ENCODE measurements at places on chromosomes 4 and X.

- no peak for DNase-seq
These were observed 160.3 kb downstream of the CFAP299 start for GRCh38 chr4:80495865-80496264.

- DNase-seq = no peak
These were observed 15.0 kb upstream of the PRDM8 start for GRCh38 chr4:80182237-80182866.

DNA sequence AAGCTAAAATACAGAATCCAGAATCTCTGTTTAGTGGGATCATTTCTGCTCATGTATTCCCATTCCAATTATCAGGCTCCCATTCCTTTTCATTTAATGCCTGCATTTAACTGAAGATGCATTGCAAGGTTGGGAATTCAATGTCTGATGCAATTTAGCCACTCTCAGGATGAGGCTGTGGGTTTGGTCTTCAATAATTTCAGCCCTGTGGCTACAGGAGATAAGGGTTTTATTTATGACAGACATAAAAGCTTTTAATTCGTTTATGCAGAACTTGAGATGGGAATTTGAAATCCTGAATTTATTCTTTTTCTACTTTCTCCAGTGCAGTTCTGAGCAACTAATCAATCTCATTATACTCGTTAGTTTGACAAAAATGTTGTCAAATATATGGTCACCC is 1225.9 kb downstream of the PCDH18 start:
- no peak for DNase-seq

GRCh38 chrX:103215425-103215991 is 600 bp downstream of the BEX4 start:
- DNase-seq = peak; percentile 66

GRCh38 chr4:183434666-183435190 is 9.7 kb upstream of the CDKN2AIP start:
- peak; percentile 1 for DNase-seq

DNA sequence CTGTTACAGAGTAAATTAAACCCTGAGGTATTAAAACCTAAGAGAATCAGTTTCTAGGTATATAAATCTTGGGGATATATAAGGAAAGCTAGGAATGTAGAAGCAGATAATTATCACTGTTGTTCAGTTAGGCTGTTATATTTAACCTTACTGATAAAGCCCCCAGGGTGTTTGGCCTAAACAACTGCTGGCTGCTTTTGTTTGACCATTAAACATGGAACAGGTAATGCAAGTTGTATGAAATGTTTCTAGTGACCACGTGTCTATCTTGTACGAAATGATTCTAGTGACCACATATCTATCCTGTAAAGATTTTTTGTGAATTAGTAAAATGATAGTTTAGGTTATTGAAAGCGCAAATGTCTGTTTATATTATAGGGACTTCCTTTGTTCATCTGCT is 52.6 kb downstream of the SGMS2 start:
- DNase-seq = no peak

- peak; percentile 8 for DNase-seq
These were observed 513.7 kb downstream of the TLL1 start for GRCh38 chr4:166386491-166387360.

DNA sequence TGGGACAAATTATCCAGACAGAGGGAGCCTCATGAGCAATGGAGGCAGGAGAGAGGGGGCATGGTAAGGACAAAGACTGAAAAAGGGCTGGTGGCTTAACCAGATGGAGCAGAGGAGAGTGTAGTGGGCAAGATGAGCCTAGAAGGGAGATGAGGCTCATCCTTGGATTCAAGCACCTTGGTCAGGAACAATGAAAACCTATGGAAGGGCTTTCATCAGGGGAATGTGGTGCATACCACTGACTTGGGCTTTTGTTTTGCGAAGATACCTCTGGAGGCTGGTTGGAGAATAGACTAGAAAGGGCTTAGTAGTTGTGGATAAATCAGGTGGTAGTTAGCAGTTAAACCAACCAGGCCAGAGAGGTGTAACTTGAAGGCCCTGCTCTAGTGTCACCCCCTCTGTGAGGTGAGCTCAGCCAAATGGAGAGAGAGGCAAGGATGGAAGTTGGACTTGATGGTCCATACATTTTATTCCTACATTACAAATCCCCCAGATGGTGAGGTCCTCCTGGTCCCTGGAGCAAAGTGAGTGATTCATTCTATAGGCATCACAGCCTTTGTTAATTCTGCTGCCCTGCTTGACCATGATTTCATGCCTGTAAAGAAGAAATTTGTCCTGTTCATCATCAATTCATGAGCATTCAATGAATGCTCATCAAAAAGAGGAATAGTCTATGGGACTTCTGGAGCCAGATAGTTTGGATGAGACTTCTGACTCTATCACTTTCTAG is 264.8 kb upstream of the IGFBP7 start:
- no peak for DNase-seq

DNA sequence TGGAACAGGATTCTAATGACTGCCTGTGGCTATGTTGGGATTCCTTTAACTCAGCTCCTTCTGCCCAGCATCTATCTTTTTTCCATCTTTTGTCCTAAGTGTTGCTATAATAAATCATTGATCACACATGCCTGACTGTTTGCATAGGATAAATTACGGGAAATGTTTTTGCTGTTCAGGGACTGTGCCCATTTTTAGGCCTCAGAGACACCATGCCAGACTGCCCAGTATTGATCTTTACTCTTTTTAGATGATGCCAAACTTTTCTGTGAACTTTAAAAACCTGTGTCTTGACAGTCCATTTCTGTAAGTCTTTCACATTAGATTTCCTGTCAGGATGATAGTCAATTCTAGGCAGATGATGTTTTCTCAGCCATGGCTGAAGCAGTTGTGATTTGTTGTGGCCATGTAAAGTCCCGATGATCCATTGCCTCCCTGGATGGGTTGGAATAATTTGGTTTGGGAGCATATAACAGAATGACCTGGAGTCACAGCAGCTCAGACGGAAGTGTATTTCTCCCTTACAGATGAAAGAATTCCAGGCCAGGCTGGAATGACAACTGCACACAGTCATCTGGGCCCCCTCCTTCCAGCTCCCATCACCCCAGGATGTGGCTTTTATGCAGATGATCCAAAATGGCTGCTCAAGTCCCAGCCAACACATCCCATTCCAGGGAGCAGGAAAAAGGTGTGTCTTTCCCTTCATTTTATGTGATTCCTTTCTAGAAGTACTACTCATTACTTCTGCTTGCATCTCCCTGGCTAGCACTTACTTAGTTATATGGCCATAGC is 3.4 kb downstream of the HTT-AS start:
- DNase-seq = no peak

GRCh38 chr4:69066945-69067344 is 29.3 kb upstream of the UGT2B7 start:
- DNase-seq = no peak

DNA sequence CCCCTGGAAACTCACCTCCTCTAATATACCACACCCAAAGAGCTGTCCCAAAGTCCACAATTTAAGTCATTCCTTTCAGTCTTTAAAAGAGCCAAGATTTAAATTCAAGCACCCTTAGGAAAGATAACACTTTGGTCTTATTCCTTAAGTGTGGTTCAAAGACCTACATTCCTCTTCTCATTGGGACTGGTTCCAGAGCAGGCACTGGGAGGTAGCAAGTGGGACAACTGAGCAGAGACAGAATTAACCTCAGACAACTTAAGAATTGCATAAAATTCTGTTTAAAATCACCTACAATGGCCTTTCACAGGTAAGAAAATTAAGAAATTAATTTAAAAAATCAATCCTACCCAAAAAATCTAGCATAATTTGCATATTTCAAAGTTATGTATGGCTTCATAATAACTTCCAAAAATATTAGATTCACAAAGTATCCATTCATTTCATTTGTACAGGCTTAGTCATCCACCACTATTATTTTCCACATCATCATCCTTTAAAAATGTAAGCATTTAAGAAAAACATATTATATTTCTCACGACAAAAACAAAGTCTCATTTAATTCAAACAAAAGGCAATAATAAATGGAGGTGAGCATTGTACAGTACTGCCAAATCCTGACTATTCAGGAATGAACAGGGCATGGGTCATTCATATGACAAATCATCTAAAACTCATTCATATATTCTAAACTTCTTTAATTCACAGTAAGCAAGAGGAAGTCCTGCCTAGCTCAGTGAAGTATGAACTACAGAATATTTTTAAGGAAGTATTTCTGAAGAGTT is 13.6 kb downstream of the PRSS12 start:
- no peak for DNase-seq

DNA sequence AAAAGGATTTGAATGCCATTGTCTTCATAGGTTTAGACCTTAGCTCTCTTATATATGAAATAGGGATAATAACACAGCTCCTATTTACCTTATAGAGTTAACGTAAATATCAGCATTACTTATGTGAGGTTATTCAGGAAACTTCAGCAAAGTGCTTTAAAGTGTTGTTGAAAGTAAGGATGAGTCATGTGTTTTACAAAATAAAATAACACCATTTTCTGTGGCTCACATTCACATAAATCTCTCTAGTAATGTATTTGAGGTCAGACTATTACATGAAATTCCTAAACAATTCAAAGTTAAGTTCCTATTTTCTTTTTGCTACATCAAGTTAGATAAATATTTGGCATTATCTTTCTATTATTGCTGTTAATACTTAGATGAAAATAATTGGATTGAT is 2.9 kb downstream of the GNRHR start:
- no peak for DNase-seq

DNA sequence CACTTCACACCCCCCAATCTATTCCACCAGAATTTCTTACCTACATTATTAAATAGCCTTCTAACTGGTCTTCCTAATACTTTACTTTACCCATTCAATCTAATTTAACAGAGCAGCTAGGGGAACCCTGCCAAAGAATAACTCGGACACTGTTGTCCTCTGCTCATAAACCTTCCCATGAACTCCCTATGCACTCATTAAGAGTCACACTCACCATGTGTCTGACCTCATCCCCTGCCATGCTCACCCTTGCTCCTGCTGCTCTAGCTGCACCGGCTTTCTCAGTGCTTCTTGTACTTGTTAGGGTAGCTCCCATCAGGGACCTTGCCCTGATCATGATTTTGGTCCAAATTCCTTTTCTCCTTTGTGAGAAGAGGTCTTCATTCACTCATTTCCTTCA is 54.6 kb upstream of the GUCY1A1 start:
- DNase-seq = no peak

- DNase-seq = no peak
These were observed 72.9 kb upstream of the GYPA start for GRCh38 chr4:144213371-144213770.

DNA sequence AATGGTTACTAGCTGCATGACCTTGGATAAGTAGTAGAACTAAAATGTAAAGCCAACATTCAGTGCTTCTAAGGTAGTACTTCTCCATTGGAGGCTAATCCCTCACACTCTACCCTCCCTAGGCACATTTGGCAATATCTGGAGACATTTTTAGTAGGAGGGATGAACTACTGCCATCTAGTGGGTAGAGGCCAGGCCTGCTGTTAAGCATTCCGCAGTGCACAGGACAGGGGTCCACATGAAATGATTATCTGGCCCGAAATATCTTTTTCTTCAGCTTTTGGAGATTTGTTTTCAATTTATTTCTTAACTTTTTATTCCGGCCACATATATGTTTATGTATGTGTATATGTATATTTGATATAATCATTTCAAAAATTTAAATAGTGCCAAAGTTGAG is 36.0 kb upstream of the SPANXC start:
- no peak for DNase-seq

DNA sequence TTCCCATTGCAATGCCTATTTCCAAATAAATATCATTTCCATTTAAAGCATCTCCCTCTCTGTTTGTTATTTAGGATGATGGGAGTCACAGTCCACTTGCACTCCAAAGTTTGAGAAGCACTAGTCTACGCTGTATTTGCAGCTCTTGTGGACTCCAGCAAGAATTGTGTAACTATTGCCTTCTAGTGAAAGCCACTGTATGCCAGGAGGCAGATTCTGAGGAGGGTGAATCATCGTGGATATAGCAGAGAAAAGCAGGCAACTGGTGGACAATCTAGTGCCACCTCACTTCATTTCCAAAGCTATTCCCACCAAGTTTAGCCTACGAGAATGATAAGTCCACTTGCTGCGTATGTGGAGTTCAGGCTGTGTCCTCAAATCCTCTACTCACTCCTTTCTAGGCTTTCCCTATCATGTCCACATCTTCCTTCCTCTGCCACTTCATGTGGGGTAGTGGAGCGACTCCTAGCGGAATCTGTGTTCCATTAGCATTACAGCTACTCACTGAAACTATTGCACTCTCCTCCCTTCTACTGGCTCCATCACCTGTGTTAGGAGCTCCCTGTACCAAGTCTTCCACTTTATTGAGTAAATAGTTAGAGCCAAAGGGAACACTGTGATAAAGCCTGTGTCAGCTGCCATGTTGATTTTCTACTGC is 501.8 kb upstream of the GALNT7 start:
- DNase-seq = no peak

DNA sequence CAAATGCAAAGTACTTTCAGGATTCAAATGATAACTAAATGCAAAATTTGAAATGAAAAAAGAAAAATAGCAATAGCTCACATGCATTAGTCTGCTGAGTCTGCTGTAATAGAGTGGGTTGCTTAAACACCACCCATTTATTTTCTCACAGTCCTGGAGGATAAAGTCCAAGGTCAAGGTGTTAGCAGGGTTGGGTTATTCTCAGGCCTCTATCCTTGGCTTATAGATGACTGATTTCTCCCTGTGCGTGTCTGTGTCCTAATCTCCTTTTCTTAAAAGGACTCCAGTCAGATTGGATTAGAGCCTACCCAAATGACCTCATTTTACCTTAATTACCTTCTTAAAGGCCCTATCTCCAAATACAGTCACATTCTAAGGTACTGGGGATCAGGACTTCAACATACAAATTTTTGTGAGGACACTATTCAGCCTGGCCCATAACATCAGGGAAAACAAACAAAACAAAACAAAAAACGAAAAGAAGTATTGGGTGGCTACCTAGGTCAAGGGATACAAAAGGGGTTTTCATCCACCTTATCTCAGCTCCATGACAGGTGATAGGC is 6.3 kb upstream of the TBL1X start:
- DNase-seq = no peak

DNA sequence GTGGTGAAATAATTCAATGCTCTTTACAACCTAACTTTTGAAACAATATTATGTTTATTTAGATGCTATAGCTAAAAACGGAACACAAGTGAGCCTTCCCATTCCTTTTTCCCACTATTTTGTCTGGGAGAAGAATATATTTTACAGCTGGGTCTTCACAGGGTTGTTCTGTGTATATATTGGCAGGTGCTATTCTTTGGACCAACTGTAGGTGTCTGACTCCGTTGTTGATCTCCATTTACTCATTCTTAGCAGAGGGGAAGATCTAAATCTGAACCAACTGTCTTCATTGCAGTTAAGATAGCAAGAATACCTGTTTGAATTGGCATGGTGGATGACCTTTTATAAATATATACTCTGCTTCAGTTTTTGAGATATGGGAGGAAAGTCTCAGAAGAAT is 257.4 kb downstream of the CFAP299 start:
- DNase-seq = no peak

GRCh38 chrX:153669174-153669890 is 4.3 kb downstream of the PNCK start:
- DNase-seq = no peak

- no peak for DNase-seq
These were observed 10.2 kb downstream of the GAK start for GRCh38 chr4:921830-922331.

- no peak for DNase-seq
These were observed 5.1 kb downstream of the SEPTIN6 start for GRCh38 chrX:119687661-119688413.

- DNase-seq = no peak
These were observed 114.8 kb downstream of the HMX1 start for GRCh38 chr4:8756816-8757215.

GRCh38 chr4:10020106-10020505 is 1.2 kb downstream of the SLC2A9 start:
- DNase-seq = no peak

All from NCI-H2081 (cell line).